ENCODE measurements at places on chromosomes 1 and 21.

- no peak for DNase-seq
Measured at GRCh38 chr1:37255136-37255795, 219.1 kb upstream of the ZC3H12A start.

DNA sequence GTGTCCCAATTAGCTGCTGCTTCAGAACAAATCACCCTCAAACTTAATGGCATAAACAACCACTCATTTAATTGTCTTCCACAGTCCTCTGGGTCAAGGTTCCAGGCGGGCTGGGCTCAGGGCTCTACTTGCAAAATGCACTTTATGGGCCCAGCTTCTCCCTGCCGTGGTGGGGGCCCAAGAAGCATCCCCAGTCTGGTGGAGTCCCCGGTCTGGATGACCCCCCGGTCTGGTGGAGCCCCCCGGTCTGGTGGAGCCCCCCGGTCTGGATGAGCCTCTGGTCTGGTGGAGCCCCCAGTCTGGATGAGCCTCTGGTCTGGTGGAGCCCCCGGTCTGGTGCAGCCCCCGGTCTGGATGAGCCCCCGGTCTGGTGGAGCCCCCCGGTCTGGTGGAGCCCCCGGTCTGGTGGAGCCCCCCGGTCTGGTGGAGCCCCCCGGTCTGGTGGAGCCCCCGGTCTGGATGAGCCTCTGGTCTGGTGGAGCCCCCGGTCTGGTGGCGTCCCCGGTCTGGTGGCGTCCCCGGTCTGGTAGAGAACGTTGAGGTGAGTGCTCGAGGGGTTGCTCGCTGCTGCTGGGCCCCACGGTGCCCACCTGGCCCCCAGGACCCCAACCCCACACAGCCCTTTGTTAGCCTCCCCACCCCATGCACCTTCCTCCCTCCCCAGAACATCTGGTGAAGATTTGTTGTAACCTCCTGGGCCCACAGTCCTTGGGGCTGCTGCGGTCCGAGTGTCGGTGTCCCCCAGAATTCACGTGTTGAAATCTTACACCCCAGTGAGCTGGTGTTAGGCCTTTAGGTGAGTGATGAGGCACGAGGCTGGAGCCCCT is 33.8 kb downstream of the POFUT2 start:
- no peak for DNase-seq

DNA sequence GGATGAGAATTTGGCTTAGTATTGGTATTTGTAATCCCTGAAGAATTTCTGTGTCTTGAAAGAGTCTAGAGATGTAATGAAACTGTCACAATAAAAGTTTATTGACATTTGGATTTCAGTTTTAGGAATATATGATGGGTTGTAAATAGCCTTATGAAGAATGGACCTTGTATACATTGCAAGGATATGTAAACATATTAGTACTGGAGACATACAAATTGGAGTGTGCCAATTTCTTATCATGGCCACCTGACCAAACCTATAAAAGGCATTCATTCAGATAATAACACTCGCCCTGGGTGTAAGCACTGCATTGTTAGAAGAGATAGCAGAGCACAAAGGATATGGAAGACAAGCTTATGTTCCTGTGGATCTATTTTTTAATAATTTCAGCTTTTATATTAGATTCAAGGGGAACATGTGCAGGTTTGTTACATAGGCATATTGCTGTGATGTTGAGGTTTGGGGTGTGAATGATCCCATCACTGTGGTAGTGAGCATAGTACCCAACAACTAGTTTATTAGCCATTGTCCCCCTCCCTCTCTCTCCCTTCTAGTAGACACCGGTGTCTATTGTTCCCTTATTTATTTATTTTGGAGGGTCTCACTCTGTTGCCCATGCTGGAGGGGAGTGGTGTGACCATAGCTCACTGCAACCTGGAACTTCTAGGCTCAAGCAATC is 8.6 kb downstream of the S1PR1 start:
- no peak for DNase-seq

DNA sequence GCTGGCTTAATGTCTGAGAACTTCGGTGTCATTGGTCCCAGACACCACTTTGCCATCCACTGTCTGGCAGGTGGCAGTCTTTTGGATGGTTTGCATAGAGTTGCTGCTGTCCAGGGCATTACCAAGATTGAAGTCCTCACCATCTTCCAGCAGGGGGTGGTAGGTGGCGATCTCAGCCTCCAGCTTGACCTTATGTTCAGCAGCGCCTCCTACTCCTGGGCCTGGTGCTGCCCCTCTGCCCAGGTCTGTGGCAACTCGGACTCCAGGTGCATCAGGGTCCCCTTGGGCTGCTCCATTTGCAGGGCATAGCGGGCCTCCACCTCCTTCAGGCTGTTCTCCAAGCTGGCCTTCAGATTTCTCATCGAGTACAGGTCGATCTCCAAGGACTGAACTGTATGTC is 573.3 kb upstream of the NCAM2 start:
- no peak for DNase-seq

- DNase-seq: no peak
Measured at GRCh38 chr1:243819438-243819839, 30.6 kb downstream of the AKT3 start.

GRCh38 chr21:40041446-40041845 is 174.2 kb downstream of the PCP4 start:
- no peak for DNase-seq

- no peak for DNase-seq
Measured at GRCh38 chr1:33906156-33906555, 42.3 kb downstream of the HMGB4 start.

DNA sequence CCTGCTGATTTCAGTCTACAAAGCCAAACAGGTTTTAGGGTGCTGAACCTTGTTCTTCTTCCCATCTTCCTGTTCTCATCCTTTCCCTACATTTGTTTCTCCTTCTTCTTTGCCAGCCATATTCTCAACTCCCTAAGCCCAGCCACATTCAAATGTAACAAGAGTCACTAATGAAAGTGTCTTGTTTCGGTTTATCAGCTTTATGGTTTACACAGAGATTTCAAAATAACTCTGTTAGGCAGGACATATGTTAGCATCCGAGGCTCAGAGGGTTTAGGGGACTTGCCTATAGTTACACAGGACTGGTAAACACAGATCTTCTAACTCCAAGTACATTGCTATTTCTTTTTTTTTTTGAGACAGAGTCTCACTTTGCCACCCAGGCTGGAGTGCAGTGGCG is 61.3 kb downstream of the NDUFS5 start:
- DNase-seq: no peak

DNA sequence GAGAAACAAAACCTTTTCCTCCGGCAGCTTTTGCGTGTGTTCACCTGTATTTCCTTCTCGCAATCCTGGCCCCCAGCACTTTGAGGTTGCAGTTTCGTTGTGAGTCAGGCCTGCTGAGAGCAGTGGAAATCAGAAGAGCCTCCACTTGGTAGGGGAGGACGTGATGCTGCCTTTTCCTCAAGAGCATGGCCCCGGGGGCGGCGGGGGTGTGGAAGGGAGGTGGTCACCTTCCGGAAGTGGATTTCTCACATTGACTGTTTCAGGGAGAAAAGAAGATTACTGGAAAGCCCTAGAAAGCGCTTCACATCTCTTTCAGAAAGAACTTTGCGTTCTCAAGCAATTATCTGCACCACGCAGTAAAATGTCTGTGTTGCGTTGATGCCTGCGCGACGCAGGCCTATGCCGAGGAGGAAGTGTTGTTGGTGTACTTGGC is 12.2 kb upstream of the IL10 start:
- no peak for DNase-seq

- no peak for DNase-seq
Measured at GRCh38 chr21:29640080-29640508, 299.7 kb downstream of the GRIK1 start.

- peak; percentile 97 for DNase-seq
Measured at GRCh38 chr1:244599937-244600350, 53.0 kb upstream of the DESI2 start.

DNA sequence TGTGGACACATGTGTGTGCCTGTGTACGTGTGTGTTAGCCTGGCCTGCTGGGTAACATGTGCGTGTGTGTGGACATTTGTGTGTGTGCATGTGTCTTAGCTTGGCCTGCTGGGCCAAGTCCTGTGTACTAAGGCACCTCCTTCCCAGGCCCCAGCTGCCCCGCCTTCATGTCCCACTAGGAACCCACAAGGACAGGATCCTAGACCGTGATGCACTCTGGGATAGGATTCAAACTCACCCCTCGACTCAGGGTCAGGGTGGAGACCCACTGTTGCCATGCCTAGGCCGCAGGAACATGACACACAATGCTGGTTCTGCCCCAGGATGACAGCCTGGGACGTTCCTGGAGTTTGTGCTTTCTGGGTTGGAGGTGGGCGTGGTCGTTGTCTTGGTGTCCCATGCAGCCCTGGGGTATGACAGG is 89.9 kb upstream of the TMPRSS2 start:
- DNase-seq: no peak

- DNase-seq: peak; percentile 83
Measured at GRCh38 chr21:34807881-34808568, 139.2 kb downstream of the CLIC6 start.

- DNase-seq: no peak
Measured at GRCh38 chr1:10400013-10400412, 1.1 kb downstream of the PGD start.

DNA sequence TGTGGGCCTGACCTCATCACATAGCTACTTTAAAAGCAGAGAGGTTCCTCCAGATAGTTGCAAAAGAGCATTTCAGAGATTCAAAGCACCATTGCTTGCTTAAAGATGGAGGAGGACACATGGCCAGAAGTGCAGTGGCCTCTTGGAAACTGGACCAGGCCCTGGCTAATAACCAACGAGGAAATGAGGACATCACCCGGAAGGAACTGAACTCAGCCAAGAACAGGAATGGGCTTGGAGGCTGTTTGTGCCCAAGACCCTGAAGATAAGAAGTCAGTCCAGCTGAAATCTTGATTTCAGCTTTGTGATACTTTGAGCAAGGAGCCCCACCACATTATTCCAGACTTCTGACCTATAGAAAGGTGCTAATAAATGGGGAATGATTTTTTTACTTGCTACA is 437.0 kb downstream of the PTPRC start:
- DNase-seq: no peak

- DNase-seq: peak; percentile 62
Measured at GRCh38 chr1:203462878-203463277, 12.7 kb upstream of the PRELP start.

DNA sequence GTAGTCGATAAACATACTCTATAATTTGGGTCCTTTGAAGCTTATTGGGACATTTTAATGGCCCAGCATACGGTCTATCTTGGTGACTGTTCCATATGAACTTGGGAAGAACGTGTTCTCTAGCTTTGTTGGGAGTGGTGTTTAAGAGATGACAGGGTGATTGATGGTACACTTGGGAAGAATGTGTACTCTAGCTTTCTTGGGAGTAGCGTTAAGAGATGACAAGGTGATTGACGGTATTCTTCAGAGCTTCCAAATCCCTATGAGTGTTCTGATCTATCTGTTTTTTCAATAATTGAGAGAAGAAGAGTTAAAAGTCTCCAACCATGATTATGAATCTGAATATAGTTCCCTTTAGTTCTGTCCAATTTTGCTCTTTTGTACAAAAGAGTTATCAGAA is 9.4 kb downstream of the NPHP4 start:
- no peak for DNase-seq
